ENCODE measurements at places on chromosomes 13 and 19.

GRCh38 chr13:40517486-40518480 lies 148.7 kb downstream of the FOXO1 start:
- DNase-seq, result no peak

- DNase-seq, result no peak
Observed at GRCh38 chr13:111241006-111241755, 79.3 kb upstream of the TEX29 start.

GRCh38 chr19:6677883-6678689 lies 8.1 kb upstream of the TNFSF14 start:
- no peak for DNase-seq

GRCh38 chr13:104980586-104980985 lies 1554.9 kb downstream of the EFNB2 start:
- DNase-seq, result no peak

DNA sequence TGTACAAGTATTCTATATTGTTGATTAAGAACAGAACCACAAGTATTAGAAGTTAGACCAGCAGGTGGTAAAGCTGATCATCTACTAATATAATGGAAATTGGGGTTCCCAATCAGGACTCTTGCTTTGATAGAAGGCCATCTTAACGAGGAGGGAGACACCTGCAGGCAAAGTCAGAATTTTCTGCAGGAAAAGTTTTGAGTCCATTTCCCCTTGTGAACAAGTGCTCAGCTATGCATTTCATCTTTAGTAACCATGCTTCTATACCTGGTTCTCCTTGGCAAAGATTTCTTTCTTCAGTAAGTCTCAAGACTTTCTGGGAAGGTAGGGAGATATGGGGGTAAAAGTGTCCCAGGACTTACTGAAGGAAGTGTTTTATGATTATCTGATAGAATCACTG lies 36.1 kb upstream of the USPL1 start:
- DNase-seq, result peak; percentile 35

DNA sequence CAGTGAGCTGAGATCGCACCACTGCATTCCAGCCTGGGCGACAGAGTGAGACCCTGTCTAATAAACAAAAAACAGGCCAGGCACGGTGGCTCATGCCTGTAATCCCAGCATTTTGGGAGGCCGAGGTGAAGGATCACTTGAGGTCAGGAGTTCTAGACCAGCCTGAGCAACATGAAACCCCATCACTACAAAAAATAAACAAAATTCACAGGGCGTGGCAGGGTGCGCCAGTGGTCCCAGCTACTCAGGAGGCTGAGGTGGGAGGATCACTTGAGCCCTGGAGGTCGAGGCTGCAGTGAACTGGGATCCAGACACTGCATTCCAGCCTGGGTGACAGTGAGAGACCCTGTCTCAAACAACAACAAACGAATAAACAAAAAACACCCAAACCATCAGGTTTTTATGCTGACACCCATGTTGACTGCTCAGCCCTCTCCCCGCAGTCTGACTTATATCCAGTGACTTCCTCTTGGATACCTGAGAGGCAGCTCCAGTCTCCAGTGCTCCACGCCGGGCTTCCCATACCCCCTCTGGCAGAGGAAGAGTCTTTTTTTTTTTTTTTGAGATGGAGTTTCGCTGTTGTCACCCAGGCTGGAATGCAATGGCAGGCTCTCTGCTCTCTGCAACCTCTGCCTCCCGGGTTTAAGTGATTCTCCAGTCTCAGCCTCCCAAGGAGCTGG lies 17.7 kb downstream of the WTIP start:
- DNase-seq, result no peak

GRCh38 chr13:54706336-54706735 lies 1677.7 kb downstream of the OLFM4 start:
- no peak for DNase-seq

DNA sequence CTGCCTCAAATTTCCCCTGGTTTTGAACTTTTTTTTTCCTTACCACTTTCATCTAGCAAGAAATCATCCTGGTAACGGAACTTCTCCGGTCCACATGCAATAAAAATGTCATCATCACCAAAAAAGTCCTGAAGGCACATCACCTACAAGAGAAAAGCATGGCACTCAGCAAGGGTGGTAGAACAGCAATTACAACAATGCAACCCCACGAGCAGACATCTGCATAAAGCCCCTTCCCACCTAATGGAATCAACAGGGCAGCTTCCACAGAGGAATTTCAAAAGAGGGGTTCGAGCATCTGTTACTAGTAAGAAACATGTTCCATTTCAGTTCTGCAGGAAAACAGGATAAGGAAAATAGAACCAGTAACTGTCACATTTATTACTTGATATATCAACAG lies 183.9 kb downstream of the DCLK1 start:
- no peak for DNase-seq

GRCh38 chr19:41439441-41440222 lies at the start of gene DMAC2:
TSS of gene DMAC2 (minus strand) at chr19:41439912. CDS start at chr19:41439899, 13 bp downstream.
- DNase-seq, result peak; percentile 97

DNA sequence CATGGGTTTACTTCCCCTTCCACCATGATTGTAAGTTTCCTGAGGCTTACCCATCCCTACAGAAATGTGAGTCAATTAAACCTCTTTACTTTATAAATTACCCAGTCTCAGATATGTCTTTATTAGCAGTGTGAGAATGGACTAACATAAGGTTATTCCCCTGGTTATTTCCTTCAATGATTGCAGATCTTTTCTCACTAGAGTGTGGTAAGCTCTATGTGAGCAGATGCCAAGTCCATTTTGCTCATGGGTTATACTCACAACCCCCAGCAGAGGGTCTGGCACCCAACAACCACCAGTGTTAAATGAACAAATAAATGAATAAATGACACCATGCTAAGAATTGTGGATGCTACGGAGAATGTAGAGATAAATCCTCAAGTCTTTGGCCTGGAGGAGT lies 472.8 kb downstream of the LIG4 start:
- DNase-seq, result no peak

GRCh38 chr13:81442904-81443303 lies 1102.0 kb upstream of the SPRY2 start:
- no peak for DNase-seq

DNA sequence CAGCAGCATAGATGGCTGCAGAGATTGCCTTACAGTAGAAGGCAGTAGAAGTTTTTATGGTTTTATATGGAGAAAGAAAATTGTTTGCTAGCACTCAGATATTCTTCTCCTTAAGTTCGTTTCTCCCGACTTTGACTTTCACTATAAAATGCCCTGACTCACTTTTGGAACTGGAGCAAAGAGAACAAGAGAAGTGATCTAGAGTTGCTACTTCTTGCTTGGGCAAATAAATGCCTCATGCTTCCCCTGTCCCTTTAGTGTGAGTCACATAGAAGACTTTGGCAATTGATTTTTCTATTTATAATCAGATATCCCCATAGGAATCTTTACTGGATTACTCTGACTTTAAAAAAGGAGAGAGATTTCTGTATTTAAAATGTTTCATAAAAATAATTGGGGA lies 46.9 kb downstream of the ITGBL1 start:
- DNase-seq, result no peak

GRCh38 chr19:13163609-13164342 lies 13.6 kb downstream of the IER2 start:
- DNase-seq, result peak; percentile 37

DNA sequence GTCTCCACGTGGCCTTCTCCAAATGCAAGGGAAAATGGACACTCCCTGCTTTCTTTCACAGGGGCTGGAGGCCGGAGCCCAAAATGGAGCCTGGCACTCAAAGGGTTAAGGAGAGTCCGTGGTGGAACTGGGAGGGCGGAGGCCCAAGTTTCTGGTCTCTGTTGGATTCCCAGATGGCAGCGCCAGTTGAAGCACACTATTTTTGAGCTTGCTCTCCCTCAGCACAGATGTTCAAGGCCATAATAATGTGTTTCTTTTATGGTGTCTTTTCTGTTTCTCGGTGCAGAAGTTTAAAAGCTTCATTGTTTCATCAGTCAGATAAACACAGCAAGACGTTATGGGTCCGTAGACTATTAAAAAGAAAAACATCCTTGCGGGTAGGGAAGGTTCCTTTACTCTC lies 67.6 kb downstream of the TNFRSF19 start:
- no peak for DNase-seq

GRCh38 chr13:24922745-24923591 lies 159.0 kb downstream of the RNF17 start:
- peak; percentile 95 for DNase-seq

- no peak for DNase-seq
Observed at GRCh38 chr13:95568131-95568530, 15.6 kb downstream of the CLDN10 start.

DNA sequence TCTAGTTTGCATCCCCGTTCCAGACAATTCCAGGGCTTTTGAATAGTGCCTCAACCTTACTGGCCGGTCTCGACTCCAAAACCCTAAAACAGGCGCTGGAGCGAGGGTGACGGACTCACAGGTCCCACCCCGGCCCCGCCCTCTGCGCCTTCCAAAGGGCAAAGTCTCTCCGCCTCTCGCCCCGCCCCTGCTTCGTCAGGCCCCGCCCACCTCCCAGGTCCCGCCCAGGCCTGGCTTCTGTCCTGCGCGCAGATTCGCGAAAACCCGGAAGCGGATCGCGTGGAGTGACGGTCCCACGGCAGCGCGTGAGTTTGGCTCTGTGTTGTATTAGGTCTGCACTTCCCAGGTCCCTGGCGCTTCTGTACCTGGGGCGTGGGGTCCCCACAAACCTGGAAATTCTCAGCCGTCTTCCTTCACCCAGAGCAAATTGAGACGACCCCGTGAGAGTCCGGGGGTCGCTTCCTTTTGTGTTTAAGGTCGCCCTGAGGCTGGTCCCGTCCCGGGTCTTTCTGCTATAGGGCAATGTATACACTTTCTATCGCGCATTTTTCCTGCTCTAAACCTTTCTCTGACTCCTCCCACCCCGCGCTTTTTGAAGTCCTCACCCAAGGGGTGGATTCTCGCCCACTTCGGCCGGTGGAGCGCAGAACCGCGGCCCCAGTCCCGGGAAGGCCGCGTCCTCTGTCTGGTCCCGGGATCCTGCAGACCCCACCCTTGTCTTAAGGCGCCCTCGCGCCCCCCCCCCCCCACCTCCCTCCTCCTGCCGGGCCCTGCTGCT lies at the start of gene ZNF813:
TSS of gene ZNF813 (plus strand) at position 249 of the 778 bp plus-strand sequence. CDS start 16,090 bp downstream, outside the sequence.
- DNase-seq, result peak; percentile 93

DNA sequence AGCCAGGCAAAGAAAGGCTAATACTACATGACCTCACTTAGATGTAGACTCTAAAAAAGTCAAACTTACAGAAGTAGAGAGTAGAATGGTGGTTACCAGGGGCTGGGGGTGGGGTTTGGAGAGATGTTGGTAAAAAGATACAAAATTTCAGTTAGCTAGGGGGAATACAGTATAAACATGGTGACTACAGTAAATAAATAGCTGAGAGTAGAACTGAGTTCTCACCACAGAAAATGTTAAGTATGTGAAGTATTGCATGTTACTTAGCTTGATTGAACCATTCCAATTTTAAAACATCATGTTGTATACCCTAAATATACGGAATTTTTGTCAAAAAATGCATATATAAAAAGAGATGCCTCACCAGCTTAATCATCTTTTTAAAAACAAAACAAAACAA lies 67.5 kb upstream of the DOCK9 start:
- no peak for DNase-seq

Measured in RPMI8226 (cell line).